CD4-positive, alpha-beta T cell treated with Interleukin-6 at 100 ng/mL for 8 hours (primary cell): ENCODE measurements at places on chromosomes 11 and 22.

DNA sequence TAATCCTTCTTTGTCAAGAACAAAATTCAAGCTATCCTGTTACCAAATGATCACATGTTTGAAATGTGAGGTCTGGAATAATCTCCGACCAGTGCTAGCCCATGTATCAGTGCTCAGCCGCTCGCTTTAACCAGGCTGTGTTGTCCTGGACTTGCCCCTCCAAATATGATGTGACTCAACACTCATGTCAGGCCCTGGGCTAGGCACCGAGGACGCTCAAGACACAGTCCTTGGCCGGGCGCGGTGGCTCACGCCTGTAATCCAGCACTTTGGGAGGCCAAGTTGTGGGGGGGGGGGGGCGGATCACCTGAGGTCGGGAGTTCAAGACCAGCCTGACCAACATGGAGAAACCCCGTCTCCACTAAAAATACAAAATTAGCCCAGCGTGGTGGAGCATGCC, 54.1 kb upstream of the WNT7B start:
- no peak for DNase-seq

DNA sequence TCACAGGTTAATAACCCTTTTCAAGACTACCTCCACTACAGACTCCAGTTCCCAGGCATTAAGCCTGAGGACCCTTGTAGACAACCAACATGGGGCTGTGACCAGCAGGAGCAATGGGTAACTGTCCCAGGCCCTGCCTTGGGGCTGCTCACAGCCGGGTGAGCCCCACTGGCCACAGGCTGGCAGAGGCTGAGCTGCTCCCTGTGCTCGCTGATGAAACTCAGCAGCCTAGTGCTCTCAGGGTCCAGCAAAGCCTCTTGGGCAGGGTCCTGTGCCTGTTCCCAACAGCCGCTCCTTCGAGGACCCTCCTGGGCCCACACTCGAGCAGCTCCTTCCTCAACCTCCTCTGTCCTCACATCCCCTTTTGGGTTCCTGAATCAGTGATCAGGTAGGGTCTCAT, 99.8 kb downstream of the VPREB1 start:
- DNase-seq: no peak

DNA sequence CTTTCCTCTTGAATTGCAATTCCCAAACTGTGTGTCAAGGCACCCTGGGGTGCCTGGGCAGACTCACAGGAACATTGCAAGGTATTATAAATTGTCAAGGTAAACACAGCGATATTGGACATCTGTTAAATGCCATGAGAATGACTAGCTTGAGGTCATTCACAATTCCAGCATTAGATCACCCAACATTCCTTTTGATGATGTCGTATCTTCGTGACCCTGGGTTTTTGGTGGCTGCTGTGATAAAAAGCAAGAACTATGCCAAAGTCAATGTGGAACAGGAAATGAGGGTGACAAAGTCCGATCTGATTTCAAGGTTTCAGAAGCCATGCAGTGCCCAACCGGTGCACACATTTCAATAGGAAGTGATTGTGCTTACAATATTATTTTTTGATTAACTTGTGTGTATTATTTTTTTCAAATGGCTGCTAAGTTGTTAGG, 458.4 kb downstream of the MIAT start:
- no peak for DNase-seq

- DNase-seq: no peak
These were observed 18.8 kb downstream of the APOL2 start for GRCh38 chr22:36220451-36220921.

- DNase-seq: no peak
These were observed 36.0 kb upstream of the ACCSL start for GRCh38 chr11:44011797-44012196.

DNA sequence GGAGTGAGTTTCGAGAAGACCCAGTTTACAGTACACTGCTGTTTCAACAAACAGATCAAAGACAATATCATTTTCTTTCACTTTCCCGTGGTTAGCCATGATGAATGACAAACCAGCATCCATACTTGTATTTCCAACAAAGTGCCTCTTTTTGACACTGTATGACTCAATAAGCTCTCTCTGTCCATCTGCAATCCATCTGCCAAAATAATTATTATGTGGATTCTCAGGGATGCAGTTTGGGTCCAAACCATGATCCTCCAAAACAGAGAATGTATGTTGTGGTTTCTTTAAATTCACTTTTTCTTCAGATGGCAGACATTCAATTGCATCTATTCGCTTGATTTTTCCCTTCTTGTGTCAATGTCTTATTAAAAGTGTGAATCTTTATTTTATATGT, 37.8 kb upstream of the RASD2 start:
- DNase-seq: no peak

GRCh38 chr11:72813740-72814285, 398 bp upstream of the ATG16L2 start:
- DNase-seq: peak; percentile 69

GRCh38 chr22:43015677-43016042, 711 bp upstream of the PACSIN2 start:
- DNase-seq: no peak

GRCh38 chr11:112735470-112735869, 225.8 kb upstream of the NCAM1 start:
- no peak for DNase-seq
